Right ventricle myocardium inferior (tissue), 1 donor: ENCODE measurements at places on chromosomes 6 and 20.

DNA sequence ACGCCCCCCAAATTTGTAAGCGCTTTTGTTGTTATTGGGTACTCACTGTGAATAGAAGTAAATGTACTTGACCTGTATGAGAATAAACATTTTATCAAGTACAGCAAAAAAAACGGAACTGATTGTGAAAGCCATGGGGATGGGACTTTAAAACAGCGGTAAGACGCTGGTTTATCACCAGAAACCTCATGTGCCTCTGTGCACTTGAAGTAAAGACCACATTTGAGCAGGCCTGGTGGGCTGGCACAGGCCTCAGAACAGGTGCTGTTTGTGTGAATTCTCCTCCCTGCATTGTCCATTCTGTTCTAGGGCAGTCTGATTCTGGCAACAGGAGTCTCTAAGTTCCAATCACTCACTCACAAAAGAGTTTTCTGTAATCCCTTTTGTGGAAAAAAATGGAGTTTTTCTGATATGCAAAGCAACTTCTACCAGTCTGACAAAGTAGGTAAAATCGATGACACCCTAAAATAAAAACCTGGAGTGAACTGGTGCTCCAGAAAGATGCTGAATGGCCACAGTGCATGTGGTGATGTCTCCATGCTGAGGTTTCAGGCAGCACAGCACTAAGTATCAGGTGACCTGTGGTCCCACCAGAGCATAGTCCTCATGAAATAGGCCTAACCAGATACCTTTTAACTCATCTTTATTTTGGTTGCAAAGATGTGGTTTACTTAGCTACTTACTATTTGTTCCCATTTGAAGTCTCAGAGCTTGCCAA is 53.9 kb downstream of the STX7 start:
- DNase-seq = no peak

GRCh38 chr20:58538752-58539151 is 23.6 kb upstream of the APCDD1L start:
- DNase-seq = no peak

DNA sequence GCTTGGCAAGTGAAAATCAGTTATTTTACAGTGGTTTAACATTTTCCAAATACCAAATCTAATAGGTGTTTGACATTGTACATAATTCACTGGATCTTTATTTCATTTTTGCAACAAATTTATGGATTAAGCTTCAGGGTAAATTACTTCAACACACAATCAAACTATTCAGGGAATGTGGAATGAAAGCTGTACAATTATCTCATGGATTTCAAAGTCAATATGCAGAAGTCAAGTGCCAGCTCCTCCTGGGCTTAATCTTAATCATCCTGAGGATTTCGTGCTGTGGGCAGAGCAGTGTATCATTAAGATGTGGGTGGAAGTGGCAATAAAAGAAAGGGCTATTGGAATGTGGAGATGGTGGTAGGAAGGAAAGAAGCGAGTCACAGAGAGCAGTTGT is 548.8 kb downstream of the COL12A1 start:
- DNase-seq = no peak

- no peak for DNase-seq
Observed at GRCh38 chr6:11830105-11830504, 51.5 kb upstream of the ADTRP start.

DNA sequence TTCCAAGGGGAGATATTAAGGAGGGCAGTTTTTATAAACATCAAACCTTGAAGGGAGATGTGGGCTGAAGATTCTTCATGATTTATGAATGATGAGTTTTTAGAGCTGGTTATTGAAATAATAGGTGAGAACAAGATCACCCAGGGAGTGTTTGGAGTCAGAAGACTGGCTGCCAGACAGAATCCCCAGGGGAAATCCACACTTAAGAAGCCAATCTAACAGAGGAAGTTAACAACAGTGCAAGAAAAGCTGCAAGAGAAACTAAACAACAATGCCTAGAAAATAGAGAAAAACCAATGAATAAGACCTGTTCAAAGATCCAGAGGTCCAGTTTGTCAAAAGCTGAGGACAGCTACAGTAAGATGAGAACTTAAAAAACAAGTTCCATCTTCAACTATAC is 167.9 kb upstream of the MAN1A1 start:
- no peak for DNase-seq

DNA sequence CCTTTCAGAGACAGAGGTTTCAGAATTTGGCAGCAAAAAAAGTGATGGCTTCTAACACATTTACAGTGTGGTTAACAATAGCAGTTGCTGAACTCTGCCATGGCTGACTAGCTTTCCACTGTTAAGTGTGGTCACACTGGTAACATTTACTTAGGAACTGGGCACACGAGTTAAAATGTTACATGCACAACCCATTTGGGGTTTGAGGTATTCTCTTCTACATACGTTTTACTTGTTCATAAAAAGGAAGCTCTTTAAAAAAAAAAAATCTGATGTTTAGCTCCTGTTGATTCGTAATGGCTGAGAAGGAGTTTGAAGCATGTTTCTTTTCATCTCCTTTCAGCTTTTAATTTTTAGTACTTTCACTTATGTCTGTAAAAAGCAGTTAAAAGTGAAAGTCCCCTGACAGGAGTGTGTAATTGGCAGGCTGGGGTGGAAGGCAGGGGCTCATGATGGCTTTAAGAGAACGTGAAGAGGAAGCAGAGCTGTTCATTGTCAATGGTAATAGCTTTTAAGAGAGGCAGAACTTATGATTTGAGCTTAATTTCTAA is 245.9 kb downstream of the FARS2 start:
- no peak for DNase-seq

- DNase-seq = peak; percentile 37
Observed at GRCh38 chr20:63315240-63315689, 22.3 kb downstream of the COL20A1 start.

GRCh38 chr6:33191383-33192104 is 723 bp downstream of the COL11A2 start:
- DNase-seq = peak; percentile 44

DNA sequence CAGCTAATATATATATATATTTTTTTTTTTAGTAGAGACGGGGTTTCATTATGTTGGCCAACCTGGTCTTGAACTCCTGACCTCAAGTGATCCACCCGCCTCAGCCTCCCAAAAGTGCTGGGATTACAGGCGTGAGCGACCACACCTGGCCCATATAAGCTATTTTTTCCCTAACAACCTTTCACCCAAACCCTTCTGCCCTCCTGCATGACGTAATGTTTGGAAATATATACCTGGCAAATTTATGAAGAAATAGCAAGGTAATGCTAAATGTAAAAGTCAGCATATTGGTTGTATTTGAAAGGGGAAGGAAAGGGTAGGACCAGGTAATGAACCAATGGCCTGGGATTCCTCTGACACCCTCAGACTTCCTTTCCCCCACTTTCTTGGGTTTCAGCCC is 325.5 kb upstream of the ARID1B start:
- no peak for DNase-seq

DNA sequence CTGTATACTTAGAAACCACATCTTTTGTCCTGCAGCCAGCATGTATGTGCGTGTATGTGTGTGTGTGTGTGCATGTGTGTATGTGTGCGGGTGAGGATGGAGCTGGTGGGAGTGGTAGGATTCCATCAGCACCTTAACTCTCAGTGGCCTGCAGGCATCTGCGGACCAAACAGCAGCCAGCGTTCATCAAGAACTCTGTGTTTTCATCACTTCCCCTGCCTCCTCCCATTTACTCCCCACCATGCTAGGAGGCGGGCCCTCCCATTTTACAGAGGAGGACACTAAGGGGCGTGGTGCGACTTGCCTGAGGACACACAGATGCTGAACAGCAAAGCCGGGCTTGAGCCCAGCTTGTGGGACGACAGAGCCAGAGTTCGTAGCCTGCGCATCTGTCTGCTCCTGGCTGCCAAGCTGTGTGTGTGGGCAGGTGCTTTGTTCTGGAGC is 8.9 kb downstream of the VSTM2L start:
- DNase-seq = peak; percentile 77

- DNase-seq = no peak
Observed at GRCh38 chr6:80527552-80528052, 421.1 kb downstream of the BCKDHB start.

DNA sequence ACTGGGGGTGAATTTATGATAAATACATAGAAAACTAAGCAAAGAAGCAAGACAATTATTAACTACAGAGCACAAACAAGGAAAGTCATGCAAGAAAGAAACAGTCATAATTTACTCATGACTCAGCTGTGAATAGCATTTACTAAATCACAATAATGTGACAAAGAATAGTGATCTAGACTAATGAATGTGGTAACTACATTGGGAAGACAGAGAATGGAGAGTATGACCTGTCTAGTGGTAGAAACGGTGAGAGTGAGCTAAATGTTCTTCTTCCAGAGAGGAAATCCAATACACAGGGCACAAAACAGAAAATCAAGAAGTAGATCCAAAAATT is 153.5 kb upstream of the DST start:
- DNase-seq = no peak
